Vagina (tissue), 2 donors: ENCODE measurements at places on chromosomes 16 and 17. TPM values are rescaled to one million over a fixed set of nuclear protein-coding genes. Genes with fewer than 3 reads are reported as not detected.

DNA sequence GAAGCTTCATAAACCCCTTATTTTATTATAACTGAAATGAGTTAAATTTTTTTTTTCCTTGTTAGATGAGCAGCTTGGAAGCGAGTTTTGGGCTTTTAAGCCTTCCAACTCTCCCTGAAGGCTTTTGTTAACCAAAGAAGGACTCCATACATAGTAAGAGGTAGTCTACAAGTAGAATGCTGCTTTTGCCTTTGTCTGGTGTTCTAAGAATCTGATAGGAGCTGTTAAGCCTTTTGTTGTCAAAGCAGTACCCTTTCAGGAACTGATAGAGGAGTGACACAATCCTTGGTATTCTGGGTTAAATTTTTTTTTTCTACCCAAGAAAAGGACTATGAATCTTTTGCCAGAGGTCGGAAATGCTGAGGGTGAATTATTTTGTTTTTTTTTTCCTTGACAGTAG, 26.1 kb downstream of the MAP2K4 start:
- DNase-seq: no peak

DNA sequence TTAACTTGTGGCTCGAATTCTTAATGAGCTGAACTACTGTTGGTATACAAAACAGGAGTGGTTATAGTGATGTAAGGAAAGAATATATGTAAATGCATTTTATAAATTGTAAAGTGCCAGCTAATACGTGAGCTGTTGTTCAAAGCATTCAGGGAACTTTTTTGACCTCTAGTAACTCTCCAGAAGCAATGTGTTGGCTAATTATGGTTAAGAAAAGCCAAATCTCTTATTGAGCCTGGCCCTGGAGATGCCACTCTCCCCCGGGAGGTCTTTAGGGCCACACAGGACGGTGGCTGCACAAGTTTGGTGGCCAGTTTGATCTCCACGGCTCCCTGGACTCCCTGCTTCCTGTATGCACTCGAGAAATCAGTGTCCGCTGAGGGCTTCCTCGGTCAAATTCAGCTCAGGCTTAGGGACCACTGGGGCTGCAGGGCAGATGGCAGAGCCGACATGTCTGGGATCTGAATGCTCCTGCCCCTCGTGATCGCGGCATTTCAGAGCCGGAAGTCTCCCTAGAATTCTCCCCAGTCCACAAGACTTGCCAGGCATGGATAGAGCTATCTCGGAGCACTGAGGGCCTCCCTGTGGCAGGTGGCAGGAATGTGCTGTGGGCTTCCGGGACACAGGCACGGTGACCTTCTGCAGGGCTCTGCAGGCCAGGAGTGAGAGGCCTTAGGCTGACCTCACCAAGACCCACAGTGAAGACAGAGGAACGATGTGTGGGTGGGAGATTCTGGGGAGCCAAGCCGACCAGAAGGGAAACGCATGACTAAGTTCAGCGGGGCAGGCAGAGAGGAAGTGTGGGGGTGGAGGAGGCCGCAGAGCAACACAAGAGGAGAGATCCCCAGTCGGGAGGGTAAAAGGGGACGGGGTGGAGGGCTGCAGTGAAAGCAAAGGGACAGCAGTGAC, 18.6 kb upstream of the PITPNM3 start:
- DNase-seq: no peak

DNA sequence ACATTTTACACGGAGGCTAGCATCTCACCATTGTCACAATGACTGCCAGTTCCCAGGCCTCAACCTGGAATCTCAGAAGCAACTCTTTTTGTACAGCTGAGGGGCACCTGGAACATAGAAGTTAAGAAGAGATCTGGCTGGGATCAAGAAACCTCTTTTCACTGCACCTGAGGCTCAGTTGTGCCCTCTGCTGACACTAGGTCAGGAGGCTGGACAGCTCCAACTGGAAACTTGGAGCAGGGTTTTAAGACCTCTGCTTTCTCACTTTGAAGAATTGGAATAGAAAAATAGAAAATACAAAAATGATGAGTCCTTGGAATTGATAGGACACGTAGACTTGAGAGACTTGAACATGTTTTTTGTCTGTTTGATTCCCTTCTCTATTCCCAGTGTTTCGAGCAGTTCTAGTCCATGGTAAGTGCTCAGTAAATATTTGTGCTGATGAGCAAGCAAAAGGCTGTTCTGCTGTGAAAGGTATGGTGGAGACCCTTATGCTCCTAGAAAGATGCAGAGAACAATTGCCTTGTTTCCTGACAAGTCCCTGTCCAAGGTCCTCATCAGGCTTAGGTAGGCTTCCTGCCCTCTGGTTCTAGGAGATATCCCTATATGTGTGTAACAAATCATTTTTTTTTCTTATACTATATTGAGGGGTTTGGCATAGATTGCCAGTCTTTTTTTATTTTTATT, 13.6 kb upstream of the PPM1D start:
- DNase-seq: no peak

Gene COPZ2
- total RNA-seq: 34.4 TPM

Gene PLA2G10
- total RNA-seq: not detected

Gene BAIAP2
- total RNA-seq: 113 TPM
